Right lung (tissue), 10 donors: ENCODE measurements at places on chromosomes 5 and 9.

- DNase-seq: no peak
Measured at GRCh38 chr9:95684516-95684915, 167.7 kb upstream of the PTCH1 start.

- peak; percentile 96 for DNase-seq
Measured at GRCh38 chr5:67268231-67269021, 71.8 kb upstream of the CD180 start.

GRCh38 chr5:140111011-140111858, 2.7 kb upstream of the PURA start:
- no peak for DNase-seq

GRCh38 chr5:52943285-52943684, 45.9 kb upstream of the ITGA2 start:
- no peak for DNase-seq

GRCh38 chr9:136847826-136848392, 1.3 kb upstream of the PHPT1 start:
- no peak for DNase-seq

GRCh38 chr5:173055722-173055982, 500 bp upstream of the CREBRF start:
- DNase-seq: no peak

GRCh38 chr9:79630521-79631403, 59.0 kb downstream of the TLE4 start:
- no peak for DNase-seq

GRCh38 chr5:137858954-137859353, 8.7 kb upstream of the MYOT start:
- no peak for DNase-seq

DNA sequence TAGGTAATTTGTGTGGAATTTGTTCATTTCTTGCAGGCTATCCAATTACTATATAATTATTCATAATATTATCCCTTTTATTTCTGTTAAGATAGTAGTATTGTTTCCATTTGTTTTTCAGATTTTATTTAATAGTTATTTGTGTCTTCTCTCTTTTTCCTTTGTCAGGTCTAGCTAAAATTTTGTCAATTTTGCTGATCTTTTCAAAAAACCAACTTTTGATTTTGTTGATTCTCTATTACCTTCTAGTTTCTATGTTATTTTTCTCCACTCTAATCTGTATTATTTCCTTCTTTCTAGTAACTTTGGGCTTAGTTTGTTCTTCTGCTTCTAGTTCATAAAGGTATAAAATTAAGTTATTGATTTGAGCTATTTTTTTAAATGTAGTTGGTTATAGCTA, 76.3 kb downstream of the OSTF1 start:
- DNase-seq: no peak

GRCh38 chr5:58804291-58804690, 221.4 kb downstream of the RAB3C start:
- peak; percentile 17 for DNase-seq

DNA sequence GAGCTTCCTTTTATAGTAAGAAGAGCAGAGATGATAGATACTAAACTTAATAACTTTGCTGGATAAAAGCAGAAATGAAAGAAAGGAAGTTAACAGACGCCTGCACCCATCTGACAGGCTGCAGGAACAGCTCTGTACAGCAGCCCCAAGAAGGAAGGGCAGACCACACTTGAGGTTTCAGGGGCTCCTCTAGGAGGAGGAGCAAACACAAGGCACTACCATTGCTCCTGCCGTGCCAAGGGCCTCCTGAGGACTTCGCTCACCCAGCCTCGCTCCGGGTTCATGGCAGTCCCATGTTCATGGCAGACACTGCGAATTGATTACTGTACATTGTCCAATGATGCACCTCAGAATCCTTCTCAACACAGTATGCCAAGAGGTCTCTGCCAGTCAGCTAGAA, 85.1 kb downstream of the AMBP start:
- no peak for DNase-seq

- DNase-seq: no peak
Measured at GRCh38 chr9:68643901-68644809, 60.9 kb upstream of the PIP5K1B start.

DNA sequence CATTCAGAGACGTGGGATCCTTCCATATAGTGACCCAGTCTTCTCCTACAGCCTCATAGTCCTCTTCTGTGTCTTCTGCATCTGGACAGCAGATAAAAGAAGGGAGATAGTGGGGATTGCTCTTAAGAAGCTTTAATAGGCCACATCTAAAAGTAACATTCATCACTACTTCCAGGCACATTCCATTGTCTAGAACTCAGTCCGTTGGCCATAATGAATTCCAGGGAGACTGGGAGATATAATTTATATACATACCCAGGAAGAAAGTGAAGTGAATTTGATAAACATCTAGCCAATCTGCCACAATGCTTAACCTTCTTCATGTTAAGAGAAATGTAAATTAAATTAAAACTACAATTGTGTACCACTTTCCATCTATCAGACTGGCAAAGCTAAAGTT, 22.5 kb upstream of the GLIPR2 start:
- DNase-seq: no peak
